ENCODE measurements at places on chromosomes 12 and 14.

GRCh38 chr12:63400318-63400717 is 249.3 kb upstream of the AVPR1A start:
- DNase-seq = no peak

- peak; percentile 76 for DNase-seq
These were observed 883 bp downstream of the FOXJ2 start for GRCh38 chr12:8033153-8034044.

- DNase-seq = no peak
These were observed 11.1 kb downstream of the KIF21A start for GRCh38 chr12:39431797-39432196.

DNA sequence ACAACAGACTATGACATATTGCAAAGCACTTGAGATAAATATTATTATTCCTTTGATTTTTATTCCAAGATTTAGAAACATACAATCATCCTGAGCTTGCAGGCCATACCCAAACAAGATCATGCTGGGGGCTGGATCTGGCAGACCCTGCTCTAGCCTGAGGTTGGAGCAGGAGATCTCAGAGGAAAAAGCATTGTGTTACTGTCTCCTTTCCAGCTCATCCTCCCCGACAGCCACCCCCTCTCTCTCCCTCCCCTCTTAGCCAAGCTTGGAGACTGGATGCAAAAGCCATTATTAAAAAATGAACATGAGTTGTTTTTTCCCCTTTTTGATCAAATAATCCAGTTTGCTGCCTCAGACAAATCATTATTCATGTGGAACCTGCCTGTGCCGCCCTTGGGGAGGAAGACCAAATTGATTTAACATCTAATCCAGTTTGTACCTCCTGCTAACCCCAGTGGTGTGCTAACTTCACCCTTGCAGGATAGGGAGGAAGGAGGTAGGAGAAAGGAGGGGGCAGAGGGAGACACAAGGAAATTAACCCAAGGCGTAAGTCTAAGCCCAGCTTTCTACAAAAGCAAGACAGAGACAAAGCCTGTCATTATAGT is 565.8 kb upstream of the TBX3 start:
- DNase-seq = no peak

DNA sequence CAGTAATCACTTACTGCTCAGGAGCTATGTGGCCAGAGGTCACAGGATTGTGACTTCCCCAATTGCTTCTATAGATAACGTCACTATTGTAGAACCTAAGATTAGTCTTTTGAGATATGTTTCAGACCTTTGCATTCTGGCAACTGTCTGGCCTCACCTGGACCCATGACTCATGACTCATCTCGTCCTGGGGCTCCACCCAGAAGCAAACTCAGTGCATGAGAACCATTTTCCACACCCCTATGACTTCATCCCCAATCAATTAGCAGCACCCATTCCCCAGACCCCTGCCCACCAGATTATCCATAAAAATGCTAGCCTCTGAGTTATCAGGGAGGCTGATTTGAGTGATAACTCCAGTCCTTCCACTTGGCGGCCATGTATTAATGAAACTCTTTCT is 186.9 kb downstream of the EMP1 start:
- no peak for DNase-seq

- no peak for DNase-seq
These were observed 8.6 kb downstream of the RMST start for GRCh38 chr12:97471194-97471593.

- no peak for DNase-seq
These were observed 963.8 kb upstream of the FLRT2 start for GRCh38 chr14:84566109-84566508.
